ENCODE measurements at places on chromosomes 16 and 17.
A peak's percentile ranks its signal among the peaks of the same experiment; 100 is the strongest.

- no peak for DNase-seq
Measured at GRCh38 chr17:41215681-41216080, 10.8 kb upstream of the KRTAP9-2 start.

- DNase-seq, result no peak
Measured at GRCh38 chr16:2829501-2830354, at the start of gene ZG16B. ZG16B (plus strand) TSS chr16:2830303; CDS start chr16:2830442, 139 bp downstream.

DNA sequence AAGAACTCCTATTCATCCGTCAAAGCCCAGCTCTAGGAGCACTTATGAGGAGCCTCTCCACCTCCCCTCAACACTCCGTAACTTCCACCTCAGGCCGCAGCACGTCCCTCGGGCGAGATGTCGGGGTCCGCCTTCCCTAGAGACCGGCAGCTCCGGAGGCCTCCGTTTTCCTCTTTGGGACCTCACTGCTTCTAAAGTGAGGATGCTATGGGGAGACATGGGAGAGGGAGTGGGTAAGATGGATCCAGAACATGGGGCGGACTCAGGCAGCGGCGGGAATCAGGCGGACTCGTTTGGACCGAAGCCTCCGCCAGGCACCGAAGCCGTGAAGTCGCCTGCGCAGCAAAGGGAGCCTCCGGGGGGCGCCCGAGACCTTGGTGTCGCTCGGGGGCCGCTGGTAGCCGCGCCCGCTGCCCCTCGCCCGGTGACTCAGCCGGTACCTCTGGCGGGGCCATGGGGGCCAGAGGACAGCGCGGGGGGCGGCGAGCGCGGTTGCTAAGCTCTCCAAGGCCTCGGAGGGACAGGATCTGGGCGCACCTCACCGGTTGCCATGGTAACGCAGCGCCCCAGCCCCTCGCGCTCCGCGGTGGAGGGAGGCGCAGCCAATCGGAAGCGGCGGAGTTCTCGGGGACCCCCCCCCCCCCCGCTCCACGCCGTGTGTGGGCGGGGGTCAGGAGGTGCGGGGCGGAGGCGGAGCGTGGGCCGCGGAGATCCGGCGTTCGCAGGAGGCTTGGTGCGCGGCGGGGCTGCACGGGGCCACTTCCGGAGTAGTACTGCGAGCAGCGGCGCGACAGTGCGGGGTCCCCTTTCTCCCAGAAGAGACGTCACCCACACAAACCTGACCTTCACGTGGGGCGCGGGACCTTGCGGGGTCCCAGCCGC, 1.3 kb upstream of the HIC1 start:
- DNase-seq, result peak; percentile 82

DNA sequence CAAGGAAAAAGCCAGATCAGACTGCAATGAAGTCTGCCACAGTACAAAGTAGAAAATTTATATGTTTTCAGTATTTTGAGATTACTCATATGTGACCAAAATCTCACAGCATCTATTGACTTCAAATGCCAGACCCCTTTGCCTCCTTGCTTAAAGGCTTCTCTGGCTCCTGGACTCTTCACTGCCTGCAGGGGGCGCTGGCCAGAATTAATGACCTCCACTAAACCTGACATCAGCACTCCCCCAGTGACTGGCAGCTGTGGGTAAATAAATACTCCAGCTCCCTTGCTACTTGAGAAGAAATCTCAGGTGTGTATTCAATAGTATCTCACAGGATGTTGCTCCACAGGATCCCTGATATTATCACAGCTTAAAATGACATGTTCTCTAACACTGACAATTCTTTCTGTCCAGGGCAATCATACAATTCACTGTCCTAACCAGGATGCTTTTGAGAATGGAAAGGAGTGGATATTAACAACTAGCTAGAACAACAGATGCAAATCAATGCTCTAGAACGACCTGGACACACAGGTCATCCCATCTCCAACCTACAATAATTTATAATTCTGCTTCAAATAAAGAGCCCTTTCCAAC, 4.0 kb downstream of the BECN1 start:
- no peak for DNase-seq

DNA sequence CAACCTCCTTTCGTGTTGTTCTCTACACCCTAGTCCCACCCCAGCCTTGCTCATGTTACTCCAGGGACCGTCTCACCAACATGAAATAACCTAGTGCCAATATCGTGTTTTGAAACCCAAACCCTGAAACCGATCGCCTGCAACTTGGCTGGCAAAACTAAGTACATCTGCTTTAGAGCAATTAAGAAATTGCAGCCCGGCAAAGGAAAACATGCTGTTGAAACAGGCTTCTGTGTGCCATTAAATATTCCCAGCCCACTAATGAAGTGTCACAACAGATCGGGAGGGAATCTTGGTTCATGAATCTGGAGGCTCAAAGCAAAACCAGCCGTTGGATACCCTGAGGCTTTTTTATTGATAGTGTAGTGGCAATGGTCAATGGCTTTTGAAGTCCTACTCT, 48.3 kb upstream of the GPR139 start:
- DNase-seq, result no peak

GRCh38 chr17:68433211-68433610, 24.1 kb downstream of the WIPI1 start:
- no peak for DNase-seq

DNA sequence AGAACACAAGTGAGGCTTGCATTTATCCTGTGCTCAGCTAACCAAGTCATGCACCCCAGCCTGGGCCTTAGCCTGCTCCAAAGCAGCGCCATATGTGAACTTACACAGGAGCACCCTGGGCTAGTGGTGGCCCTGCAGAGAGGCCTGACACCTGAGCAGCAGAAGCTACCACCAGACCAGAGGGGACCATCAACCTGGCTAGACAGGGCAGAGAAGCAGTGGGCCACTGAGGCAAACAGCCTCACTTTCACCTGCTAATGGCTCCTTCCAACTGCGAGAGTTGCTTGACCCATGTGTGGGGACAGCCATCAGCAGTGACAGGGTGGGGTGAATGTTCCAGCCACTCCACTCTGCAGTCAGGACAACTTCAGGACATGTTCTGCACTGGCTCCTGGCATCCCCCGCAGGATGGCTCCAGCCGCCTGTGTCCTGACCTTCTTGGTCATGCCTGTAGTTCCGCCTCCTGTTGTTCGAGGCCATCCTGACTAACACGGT, 2.9 kb upstream of the C16orf95 start:
- no peak for DNase-seq

GRCh38 chr16:8572919-8573724, 17.2 kb downstream of the TMEM114 start:
- DNase-seq, result no peak

GRCh38 chr16:66026211-66026610, 340.3 kb upstream of the CDH5 start:
- DNase-seq, result no peak

DNA sequence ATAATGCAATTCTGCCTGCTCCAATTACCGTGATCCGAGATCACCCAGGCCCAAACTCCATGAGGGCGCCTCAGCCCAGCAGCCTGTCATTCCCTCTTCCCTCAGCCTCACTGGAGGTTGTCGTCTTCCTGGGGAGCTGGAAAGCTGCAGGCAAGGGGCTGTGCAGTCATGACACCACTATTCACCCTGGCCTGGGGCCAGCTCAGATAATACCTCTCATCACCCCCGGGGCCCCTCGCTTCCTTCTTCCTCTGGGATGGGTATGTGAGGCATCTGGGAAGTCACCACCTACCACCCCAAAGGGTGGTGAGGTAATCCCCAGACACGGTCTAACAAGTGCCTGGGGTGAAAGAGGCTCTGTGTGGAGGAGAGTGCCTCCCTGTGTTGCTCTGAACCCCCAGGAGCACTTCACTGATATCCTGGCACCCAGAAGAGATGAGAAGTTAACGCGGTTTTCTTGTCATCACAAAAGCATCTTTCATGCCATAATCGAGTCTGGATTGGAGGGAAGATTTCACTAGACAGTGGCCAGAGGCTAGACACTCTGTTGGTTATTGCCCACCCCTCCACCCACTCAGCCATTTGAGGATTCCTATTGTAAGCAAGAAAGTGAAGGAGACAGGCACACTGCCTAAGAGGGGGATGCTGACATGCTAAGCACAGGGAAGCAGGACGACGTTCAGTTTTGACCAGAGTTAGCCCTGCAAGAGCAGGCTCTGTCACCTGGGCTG, 18.4 kb downstream of the CFAP20 start:
- peak; percentile 76 for DNase-seq

DNA sequence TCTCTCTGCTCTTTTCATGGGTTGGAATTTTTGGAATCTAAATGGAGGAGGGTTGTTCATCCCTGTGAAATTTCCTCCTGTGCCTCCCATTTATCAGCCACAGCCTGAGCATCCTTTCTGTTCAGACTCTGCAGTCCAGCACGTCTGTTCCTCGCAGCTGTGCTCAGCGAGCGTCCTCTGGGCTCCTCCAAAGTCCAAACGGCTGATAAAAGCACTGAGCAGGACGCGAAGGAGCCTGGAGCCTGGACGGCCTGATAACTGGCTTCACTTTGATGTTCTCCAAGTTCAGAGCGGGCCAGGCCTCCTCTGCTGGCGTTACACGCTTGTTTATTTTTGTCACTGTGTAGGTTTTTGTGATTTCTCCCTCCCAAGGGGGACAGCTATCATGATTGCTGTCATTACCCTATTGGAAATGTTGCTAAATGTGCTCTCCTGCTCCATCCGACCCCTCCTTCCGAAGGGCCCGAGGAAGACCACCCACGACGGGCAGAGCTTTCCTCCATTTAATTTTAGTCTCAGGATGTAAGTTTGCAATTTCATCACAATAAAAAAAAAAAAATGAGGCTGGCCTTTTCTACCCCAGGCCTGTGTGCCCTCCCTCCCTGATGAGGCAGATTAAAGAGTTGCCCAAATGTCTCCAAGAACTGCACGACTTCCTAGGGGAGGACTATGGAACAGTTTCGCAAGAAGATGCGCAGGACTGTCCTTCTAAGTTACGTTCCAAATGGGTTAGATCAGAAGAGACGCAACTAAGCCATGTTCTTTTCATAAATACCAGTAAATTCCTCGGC, 290.5 kb upstream of the FOXF1 start:
- DNase-seq, result no peak

- no peak for DNase-seq
Measured at GRCh38 chr17:74552037-74552436, 6.1 kb upstream of the CD300C start.

DNA sequence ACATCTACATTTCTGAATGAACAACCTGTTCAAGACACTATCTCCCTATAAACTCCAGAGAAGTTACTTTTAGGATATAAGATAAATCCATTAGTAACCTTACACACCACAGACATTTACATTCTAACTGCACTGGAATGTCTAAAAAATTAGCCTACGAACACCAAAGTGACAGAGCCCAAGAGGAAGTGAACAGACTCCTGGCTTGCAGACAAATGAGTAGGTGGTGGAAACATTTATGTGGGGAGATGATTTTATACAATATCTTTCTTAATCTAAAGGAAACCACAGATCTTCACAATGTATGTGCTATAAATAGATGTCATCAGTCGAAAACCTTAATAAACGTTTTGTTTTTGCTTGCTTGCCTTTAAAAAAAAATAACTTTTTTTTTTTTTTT, 18.8 kb downstream of the ZNF652 start:
- no peak for DNase-seq

DNA sequence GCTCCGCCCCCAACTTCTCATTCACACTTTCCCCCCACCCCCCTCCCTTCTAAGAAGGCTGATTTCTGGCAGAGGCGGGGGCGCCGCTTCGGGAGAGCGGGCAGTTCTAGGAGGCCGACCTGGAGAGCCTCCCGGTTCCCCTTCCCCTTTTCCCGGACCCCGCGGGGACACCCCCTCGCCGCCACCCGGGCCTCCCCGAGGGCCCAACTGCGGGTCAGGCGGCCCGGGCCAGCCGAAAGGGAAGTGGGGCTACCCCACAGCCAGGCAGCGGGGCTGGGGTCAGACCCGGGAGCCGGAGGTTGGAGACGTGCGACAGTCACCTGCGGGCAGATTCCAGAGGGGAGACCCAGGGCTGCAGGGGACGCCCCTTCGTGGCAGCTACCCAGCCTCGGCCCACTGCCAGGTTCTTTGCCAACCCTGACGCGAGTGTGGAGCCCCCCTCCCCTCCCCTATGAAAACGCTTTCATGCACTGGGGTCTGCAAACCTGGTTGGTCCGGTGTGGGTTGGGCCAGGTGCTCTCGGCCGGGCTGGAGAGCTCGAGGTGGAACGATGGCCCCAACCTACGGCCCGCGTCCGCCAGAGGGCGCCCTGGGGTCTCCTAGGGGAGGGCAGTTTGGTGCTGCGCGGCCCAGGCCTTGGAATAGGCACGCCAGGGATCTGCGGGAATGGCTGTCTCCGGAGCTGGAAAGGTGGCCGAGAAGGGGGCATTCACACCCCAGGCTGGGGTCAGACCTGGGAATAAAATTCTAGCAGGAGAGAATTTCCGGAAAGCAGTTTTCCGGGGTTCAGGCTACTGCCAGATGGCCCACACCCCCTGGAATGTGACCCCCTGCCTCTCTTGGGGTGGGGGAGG, 721 bp upstream of the SOCS3 start:
- DNase-seq, result peak; percentile 84
